ENCODE measurements at places on chromosomes 5 and 9.

GRCh38 chr5:17190799-17191391 lies 26.5 kb upstream of the BASP1 start:
- no peak for DNase-seq

DNA sequence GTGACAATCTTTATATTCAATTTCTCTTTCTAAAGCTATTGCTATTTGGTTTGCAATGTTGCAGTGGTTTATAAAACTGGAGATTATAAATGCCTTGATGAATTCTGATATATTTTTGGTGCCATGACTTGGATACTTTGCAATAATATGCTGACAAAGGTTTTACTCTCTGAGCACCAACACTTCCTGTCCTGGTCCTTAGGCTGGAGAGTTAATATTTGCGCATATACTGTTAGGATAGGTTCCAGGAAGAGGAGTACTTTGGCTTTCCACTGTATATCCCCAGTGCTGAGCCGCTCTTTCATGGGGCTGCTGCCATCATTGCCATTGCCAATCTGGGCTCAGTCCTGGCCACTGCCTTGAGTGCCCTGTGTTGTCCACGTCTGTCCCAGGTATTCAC lies 139.6 kb downstream of the ZCCHC7 start:
- peak; percentile 25 for DNase-seq

- DNase-seq = no peak
Measured at GRCh38 chr5:147481874-147482705, 27.8 kb downstream of the DPYSL3 start.

DNA sequence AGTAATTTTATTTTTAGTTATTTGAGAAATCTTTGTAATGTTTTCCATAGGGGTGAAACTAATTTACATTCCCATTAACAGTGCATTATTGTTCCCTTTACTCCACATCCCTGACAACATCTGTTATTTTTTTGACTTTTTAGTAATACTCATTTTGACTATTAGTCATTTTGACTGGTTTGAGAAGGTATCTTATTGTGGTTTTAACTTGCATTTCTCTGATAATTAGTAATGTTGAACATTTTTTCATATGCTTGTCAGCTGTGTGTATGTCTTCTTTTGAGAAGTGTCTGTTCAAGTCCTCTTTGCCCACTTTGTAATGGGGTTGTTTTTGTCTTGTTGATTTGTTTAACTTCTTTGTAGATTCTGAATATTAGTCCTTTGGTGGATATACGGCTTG lies 27.5 kb downstream of the CCDC152 start:
- DNase-seq = no peak

- no peak for DNase-seq
Measured at GRCh38 chr5:78213799-78214198, 80.7 kb downstream of the AP3B1 start.

DNA sequence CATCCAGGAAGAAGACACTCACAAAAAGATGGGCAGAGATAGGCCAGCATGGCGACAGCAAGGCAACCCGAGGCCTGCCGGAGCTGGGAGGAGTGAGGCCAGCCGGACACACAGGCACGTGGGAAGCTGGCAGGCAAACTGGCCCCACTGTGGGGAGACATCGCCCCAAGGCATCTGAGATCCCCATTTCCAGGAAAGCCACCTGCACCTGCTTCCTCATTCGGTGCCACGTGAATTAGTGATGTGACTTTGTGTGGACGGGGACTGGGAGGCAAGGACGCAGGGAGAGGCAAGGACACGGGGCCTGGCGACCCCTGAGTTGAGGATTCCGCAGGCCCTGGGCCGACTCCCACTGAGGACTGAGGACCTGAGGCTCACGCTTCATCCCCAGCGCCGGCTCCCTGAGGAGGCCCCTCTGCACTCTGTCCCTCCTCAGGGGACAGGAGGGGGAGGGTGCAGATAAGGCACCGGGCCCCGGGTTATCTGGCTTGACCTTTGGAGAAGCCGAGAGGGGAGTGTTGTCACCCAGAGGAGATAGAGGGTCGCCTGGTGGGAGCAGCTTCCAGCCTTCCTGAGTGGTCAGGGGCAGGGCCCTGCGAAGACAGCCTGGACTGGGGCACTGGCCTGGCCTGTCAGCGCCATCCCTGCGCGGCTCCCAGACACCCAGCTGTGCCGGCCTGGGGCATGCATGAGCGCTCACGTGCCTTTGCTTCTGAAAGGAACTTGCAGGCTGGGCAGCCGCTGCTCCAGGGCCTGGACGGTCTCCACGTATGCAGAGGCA lies 39.7 kb downstream of the NDUFS6 start:
- no peak for DNase-seq

DNA sequence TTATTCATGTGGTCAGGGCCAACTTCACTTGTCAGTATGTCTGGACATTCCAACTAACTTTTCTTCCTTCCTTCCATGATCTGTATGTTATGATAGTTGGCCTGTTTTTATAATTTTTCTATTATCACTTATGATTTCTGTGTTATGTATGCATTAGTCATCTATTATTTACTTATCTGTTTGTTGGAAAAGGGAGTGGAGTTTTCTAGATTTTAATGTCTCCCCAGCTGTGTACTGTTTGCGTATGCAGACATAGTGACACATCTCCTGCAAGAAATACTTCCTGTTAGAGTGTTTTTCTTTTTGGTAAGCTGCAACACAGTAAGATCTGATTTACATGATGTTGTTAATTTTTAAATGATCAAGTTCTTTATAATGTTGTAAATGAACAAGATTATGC lies 8.7 kb upstream of the INSYN2B start:
- DNase-seq = no peak

- peak; percentile 23 for DNase-seq
Measured at GRCh38 chr5:73591102-73591695, 25.7 kb downstream of the UTP15 start.

DNA sequence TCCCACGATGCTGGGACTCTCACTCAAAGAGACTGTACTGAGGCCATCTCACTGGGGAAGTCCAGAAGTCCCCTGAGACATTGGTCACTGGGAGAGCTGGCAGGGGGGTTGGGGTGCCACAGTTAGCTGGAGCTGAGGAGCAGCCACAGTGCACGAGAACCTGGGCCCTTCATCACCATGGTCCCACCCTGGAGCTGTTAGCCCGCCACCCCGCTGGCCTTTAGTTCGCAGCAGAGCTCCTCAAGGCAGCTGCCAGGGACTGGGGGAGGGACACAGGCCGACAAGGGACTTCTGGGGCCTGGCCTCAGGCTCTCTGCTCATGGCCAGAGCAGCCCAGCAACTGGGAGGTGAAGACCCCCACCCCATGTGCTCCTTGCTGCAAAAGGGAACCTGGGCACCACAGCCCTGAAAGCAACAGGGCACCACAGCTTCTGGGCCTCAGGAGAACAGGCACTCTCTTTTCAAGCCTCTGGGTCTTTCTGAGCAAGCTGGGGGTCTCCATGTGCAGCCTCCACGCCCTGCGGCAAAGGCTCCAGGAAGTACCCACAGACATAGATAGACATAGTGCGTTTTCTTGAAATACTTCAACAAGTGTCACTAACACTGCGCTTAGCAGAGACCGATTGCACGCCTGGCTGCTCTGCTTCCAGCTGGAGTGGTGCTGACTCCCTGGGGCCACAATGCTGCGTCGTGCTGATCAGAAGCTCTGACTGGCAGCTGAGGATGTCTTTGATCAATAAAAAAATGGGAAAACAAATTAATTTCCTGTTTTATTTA lies 46.0 kb downstream of the VAV2 start:
- DNase-seq = no peak

DNA sequence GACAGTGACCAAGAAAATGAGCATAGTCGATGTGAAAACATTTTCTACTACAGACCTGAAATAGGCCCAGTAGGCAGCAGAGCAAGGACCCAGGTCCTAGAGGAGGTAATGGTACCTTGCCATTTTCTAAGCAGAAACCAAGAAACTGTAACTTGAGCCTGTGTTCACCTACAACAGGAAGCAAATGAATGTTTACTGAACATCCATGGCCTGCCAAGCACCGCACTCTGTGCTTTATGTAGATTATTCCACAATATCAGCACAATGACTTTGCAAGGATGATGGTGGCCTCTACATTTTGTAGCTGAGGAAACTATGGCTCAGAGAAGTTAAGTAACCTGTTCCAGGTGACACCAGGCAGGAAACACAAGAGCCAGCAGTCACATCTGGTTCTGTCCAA lies 215.3 kb downstream of the SPOCK1 start:
- peak; percentile 25 for DNase-seq

DNA sequence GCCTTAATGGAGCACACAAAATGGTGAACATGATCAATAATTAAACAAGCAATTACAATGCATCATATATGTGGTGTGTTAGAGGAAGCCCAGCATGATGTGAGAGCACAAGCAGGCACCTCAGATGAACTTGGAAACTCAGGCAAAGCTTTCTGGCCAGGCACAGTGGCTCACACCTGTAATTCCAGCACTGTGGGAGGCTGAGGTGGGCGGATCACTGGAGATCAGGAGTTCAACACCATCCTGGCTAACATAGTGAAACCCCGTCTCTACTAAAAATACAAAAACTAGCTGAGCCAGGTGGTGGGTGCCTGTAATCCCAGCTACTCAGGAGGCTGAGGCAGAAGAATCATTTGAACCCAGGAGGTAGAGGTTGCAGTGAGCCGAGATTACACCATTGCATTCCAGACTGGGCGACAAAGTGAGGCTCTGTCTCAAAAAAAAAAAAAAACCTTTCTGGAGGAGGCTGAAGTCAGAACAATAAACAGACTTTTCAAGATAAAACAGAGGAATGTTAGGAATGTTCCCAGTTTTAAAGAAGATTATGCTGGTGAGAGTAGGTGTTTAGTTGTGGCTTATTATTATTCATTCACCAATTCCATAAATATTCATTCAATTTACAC lies 159.4 kb downstream of the CEMIP2 start:
- no peak for DNase-seq

DNA sequence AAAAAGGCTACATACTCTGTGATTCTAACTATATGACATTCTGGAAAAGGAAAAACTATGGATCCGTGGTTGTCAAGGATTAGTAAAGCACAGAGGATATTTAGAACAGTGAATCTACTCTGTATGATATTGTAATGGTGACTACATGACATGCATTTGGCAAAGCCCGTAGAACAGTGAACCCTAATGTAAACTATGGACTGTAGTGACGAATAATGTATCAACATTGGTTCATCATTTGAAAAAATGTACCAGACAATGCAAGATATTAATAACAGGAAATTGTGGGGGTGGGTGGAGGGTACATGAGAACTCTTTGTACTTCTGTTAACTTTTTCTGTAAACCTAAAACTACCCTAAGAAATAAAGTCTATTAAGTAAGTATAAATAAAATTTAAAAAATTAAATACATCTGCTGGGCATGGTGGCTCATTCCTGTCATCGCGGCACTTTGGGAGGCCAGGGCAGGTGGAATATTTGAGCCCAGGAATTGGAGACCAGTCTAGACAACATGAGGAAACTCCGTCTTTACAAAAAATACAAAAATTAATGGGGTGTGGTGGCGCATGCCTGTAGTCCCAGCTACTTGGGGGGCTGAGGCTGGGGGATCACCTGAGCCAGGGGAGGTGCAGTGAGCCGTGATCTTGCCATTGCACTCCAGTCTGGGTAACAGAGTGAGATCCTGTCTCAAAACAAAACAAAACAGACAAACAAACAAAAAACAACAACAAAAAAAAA lies 101.7 kb upstream of the TBC1D2 start:
- no peak for DNase-seq

- no peak for DNase-seq
Measured at GRCh38 chr5:179406031-179406961, 61.0 kb upstream of the ADAMTS2 start.

DNA sequence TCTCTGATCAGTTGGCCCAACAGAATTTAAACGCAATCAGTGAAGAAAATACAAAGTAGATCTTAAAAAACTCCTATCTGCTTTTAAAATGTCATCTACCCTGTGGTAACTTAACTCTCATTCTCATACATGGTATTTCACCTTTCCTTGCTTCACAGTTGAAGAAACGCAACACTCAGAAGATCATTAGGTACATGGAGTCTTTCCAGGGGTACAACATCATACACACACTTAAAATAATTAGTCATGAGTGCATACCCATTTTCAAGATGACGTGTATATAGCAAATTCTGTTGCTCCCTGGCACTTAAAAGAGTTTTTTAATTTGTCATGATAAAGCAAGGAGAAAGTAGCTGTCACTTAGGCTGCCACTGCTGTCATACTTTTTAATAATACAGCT lies 259.9 kb downstream of the BNC2 start:
- DNase-seq = no peak

DNA sequence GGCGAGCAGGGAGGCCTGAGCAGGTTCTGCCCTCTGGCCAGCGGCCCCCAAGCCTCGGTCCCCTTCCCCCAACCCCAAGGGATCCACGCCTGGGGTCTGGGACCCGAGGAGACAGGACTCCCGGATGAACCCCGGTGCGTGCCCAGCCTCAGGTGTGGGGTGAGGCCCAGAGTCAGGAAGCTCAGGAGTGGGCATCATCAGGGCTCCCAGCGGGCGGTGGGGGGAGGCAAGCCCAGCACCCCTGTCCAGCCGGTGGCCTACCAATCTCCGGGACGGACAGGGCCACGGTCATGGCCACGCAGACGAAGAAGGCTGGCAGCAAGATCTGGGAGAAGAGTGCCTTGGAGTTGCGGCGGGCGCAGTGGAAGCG lies 14.5 kb downstream of the ABCA2 start:
- no peak for DNase-seq

DNA sequence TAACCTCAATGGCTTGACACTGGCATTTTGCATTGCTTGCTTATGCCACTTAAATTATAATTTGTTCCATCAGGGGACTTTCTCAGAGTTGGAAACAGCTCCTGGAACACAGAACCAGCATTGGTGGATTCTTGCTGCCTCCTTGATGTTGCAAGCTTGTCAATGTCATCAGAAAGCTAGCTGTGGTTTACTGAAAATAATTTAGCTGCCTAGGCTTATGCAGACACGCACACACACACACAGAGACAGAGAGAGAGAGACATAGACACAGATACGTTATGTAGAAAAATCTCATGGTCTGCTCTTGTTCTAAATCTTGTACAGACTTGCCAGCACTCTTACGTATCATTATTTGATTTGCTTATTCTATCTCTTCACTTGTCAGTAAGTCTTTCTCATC lies 78.0 kb downstream of the HMHB1 start:
- no peak for DNase-seq

- no peak for DNase-seq
Measured at GRCh38 chr5:9370256-9370655, 175.6 kb downstream of the SEMA5A start.

DNA sequence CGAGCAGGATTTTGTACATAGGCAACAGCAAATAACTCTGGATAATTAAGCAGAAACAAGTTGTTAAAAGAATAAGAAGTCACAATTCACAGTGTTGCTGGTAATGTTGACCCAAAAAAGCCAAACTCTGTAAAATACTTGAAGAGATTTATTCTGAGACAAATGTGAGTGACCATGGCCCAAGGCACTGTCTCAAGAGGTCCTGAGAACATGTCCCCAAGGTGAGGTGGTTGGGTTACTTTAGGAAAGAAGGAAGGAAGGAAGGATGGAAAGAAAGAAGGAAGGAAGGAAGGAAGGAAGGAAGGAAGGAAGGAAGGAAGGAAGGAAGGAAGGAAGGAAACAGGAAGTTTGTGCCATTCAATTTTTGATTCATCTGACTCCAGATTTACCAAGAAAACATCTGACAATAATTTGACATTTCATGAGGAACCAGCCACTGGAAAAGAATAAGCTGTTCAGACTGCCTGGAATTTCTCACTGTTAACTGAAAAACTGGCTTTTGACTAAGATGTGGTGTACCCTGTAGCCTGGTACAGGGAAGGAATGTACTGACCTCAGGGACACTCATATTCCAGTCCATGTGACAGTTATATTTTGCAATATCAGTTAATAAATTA lies 295.9 kb upstream of the TNC start:
- DNase-seq = no peak

Measured in DMS153 (cell line).